ENCODE measurements at places on chromosomes 2 and 18.

- DNase-seq: no peak
Measured at GRCh38 chr2:169910109-169910799, 83.0 kb downstream of the UBR3 start.

GRCh38 chr18:67776929-67777328 is 260.4 kb upstream of the DSEL start:
- DNase-seq: no peak

- no peak for DNase-seq
Measured at GRCh38 chr18:22228976-22229375, 59.6 kb downstream of the GATA6 start.

DNA sequence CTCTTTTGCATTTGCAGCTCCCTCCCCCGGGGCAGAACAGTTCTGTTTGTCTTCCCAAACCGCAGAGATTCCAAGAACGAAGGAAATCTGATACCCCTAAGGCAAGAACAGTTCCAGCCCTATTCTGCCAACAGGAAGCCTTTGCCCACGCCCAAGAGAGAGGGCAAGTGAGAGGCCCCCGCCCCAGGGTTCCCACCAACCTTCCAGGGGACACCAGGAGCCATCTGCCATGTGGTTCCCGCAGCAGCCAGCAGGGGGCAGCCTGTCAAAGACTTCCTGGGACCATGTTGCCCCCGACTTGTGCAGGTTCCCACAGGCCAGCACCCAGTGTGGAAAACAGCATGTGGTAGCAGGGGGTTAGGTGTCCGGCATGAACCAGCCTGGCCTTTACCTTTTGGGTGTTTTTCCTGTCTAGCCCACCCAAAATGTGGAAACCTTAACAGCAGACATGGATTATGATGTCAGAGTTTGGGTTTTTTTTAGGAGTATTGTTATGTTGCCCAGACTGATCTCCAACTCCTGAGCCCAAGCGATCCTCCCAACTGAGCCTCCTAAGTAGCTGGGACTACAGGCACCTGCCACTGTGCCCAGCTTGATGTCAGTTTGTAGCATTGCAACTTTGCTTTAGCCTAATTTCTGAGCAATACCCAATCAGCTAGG is 21.7 kb upstream of the EFHD1 start:
- DNase-seq: peak; percentile 56

- DNase-seq: no peak
Measured at GRCh38 chr2:31066086-31066485, 72.2 kb downstream of the GALNT14 start.

DNA sequence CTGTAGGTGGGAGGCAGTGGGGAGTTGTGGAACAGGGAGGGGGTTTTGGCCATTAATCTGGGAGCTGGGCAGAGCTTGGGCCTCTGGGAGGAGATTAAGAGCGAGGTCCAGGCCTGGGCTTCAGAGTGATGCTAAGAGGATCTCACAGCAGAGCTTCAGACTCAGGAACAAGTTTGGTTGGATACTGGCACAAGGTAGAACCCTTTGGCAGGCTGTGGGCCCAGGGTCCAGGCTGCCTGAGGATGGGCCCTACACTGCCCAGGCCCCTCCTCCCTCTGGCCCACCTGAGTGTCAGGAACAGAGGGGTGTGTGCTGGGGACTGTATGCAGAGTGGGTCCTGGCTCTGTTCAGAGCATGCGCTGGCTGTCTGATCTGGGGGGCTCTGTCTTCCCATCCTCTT is 334.9 kb downstream of the CYP26B1 start:
- no peak for DNase-seq

- DNase-seq: no peak
Measured at GRCh38 chr18:35617865-35618264, 36.3 kb downstream of the GALNT1 start.

DNA sequence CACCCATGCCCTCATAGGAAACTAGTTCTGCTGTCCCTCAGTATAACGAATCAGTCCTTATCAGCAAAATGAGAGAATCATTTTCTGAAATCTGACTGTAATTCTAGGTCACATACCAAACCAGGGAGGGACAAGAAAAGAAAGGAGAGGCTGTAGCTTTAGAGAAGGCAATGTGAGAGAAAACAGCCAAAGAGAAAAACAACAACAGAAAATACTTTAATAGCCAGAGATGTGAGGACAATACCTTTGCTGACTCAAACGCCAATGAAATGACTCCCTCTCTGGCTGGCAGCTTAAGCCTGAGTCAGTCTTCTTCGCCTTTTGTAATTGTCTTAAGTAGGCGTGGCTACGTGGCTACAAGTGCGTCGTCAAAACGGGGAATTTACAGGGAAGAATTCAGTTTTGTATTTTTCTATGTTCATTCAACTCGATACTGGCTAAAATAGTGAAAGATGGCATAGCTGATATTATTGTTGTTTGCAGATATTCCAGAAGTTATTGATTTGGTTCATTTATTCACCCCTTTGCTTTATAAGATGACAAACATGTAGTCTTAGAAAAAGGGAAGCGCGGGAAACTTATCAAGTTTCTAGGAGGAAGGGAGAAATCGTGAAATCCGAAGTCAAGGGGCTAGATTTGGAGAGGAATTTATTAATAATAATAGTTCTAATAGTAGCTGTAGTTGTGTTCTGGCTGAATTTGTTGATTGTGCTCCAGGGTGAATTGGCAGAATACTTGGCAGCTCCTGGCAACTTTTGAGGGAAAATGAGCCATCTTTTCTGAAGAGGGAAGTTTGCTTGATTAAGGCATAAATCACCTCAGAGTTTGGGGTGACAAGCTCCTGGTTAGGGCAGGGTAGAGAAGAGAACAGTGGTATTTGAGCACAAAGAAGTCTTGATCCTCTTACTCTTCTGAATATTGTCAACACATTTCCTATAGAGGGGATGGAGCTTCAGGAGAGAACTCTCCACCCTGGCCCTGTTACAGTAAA is at the start of gene IL1A:
IL1A (minus strand) TSS at position 295 of the 991 bp plus-strand sequence. CDS start 723 bp downstream, outside the sequence.
- no peak for DNase-seq

- no peak for DNase-seq
Measured at GRCh38 chr2:54048117-54048785, 67.2 kb upstream of the ACYP2 start.

DNA sequence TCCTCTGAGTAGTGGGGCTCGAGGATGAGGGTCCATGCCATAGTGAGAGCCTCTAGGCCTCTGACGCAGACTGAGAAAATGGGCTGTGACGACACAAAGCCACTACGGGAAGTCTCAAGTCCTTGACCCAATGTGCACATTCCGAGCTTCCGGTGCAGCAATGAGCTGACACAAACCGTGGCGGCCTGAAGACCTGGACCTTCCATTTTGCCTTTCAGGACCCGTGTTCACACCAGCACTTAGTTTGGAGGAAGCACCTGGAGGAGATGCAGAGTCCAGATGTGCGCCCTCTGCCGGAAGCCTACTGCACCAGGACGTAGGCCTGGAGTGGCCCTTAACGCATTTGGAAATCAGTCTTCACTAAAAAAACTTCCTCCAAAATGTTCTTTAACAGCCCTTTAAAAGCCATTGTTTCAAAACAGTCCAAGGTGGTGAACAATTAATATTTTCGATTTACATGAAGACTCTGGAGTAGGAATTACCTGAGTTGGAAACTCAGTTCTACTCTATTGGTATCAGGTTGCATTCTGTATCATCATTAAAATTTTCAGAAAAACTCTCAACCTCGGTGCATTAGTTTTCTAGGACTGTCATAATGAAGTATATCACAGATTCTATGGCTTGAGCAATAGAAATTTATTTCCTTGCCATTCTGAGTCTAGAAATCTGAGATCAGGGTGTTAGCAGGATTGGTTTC is 33.9 kb downstream of the BMP10 start:
- peak; percentile 27 for DNase-seq

DNA sequence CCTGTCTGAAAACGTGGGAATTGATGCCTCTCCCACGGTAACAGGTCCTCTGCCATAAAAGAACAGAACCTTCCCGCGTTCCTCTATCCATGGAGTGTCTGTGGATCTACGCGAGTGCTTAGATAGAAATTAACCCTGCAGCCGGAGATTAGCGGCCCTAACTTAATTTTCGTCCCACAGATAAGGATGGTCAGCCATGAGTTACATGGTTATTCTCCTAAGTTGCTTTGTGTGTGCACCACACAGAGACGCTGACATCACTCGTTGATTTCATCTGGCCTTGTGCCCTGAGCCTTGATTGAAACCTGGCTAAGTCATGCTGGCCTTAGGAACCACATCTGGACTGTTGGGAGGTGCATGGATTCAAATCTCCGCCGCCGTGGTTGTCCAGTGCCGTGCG is 132.1 kb downstream of the GBX2 start:
- no peak for DNase-seq

Measured in stimulated activated CD4-positive, alpha-beta T cell treated with anti-CD3 and anti-CD28 coated beads, Interleukin-1b, Interleukin-23, amount 100 ng/mL, for 1 hour (primary cell).